ENCODE measurements at places on chromosomes 2 and 18. TPM values are rescaled to one million over a fixed set of nuclear protein-coding genes. Genes with fewer than 3 reads are reported as not detected.

Gene UPP2
- total RNA-seq = not detected

GRCh38 chr2:196160101-196160500 is 11.3 kb downstream of the STK17B start:
- no peak for DNase-seq

Gene CEP68
- 31.0 TPM for total RNA-seq

GRCh38 chr2:69765096-69765380 is 23.1 kb downstream of the ANXA4 start:
- DNase-seq = no peak

DNA sequence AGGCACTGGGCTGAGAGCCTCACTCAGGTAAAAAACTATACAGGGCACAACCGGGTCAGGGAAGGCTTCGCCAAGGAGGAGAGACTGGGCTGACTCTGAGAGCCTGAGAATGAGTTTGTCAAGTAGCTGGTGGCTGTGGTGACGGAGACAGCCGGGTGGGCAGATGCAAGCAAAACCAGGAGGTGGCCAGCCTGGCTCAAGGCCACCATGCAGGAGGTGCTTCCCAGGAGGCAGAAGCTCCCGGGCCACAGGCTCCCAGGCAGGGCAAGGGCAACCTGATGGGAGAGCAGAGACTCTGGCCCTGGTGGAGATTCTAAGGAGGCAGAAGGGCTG is 2.9 kb upstream of the INHBB start:
- no peak for DNase-seq

DNA sequence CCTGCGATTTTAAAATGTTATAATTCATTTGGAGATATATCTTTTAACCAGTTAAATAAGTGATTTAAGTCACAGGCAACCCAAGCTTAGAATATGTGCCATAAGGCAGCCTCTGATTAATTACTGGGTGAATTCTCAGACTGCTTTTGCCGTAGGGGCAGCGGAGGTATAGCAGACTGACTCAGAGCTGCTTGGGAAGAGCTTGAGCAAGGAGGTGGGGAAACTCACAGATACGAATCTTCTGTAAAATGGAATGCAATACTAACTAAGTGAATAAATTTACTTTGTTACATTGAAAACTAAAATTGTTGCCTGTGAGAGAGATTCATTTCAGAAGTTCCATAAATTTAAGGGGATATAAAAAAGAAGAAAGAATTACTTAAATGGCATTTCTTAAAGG is 115.4 kb downstream of the KYNU start:
- no peak for DNase-seq

GRCh38 chr2:94622113-94622618 is 249.1 kb upstream of the TEKT4 start:
- DNase-seq = no peak

- DNase-seq = no peak
These were observed 29.6 kb downstream of the MRO start for GRCh38 chr18:50790241-50790640.

GRCh38 chr2:121293450-121294325 is 8.7 kb upstream of the TFCP2L1 start:
- DNase-seq = no peak

DNA sequence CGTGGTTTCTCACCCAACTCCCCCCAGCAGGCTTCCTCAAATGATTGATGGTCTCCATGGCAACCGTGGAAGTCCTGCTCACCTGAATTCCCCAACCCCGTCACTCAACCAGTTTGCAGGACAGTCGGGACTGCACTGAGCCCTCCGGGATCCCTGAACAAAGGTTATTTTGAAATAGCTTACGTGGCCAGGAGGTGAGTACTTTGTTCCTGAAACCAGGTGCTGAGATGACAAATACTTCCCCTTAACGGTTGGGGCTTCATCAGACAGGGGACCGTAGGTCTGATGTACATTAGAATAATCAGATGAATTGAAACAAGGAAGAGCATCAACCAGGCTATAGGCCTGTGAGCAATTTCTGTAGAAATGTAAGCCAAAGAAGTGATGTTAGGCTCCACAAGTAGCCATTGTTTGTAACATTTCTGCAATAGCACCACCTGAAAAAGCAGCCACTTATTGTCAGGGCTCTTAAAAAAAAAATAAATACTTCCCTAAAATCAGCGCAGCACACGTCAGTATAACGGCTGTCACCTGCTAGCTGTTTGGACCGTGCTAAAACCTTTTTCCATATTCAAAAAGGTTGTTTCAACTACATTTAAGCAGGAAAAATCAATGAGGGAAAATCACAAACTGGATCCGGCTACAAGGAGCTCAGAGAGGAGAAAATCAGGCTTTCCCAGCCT is 206.4 kb upstream of the ID2 start:
- no peak for DNase-seq

DNA sequence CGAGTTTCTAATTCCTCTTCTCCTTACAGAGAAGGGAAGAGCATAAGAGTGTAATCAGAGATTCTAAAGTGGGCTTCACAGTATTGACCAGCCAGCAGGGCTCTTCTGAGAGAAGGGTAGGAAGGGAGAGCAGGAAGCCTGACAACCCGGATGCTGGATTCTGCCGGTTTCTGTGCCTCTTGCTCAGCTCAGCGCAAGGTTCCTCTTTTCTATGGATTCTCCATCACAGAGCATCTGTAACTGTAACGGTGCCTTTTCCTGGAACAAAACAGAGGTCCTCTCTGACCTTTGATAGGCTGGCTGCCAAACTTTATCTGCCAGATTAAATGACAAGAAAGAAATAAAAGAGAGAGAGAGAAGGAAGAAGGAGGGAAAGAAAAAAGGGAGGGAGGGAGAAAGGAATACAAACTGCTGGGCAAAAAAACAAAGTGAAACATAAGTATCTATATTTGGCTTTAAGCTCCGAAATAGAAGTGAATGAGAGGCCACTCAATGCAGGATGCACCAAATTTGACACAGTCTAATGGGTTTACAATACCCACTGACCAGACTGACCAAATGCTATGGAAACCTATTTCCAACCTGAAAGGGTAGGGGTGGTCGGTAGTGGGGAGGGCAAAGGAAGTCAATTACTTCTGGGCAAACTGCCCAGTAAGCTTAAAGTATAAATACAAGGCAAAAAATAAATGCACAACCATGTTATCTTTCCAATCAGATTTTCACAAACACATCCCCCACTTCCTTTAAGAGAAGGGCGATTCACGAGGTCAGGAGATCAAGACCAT is 59.2 kb downstream of the PIEZO2 start:
- DNase-seq = no peak

DNA sequence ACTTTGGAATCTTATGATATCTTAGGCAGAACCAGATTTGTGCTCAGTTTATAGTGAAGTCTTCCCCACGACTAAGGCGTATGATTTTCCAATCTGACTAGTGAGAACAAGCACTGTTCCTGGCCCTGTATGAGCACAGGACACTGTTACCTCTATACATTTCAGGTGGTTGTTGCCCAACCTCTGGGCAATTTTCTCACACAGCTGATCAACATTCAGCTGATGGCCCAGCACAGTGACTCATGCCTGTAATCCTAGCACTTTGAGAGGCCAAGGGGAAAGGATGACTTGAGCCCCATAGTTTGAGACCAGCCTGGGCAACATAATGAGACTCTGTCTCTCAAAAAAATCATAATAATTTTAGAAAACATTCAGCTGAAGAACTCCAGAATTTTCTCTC is 119.5 kb downstream of the ASXL3 start:
- no peak for DNase-seq

Gene FAP
- total RNA-seq = 65.8 TPM

DNA sequence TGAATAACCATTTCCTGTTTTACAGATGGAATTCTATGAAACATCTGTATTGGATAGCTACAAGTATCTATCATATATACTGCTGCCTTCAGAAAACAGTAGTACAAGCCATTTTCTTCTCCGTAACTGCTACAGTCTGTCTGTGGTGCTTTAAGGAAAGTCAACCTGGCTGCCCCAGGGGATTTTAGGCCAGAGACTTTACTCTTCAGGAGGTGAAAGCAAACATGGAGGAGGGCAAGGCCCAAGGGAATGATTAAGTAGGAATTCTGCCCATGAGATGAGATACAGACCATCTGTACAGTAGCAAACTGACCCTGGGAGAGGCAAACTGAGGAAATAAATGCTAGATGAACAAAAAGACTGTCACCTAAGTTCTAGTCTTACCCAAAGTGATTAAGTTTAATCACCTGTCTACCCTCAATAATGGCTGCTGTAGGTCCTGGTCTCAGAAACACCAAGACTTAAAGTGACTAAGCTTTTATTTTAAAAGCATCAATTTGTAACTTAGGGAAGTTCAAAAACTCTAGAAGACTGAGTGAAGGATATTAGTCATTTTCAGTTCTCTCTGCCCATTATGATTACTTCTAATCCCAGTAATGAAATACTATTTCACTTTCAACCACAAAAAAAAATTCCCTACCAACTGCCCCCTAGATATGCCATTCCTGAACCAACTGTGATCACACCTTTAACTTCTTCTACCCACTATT is 14.8 kb downstream of the MBD2 start:
- no peak for DNase-seq

- DNase-seq = peak; percentile 74
These were observed 2.7 kb downstream of the GPC1 start for GRCh38 chr2:240437861-240438809.

DNA sequence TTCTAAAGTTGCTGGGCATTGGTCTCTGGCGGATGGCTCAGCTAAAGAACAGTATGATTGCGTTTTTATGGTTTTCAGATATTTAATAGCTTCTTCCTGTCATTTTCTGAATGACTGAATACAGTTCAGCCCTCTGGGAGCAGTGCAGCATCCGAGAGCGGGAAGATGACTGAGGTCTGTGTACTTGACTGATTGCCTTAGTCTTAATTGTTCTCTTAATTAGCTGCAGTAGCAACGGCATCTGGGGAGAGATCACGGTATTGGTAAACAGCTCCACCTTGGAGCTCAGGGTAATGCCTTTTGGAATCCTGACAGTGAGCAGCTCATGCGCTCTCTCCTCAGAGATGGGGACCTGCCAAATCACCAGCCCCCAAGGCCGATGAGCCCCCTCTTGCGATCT is 481.4 kb upstream of the SPRED2 start:
- no peak for DNase-seq

GRCh38 chr2:160970052-160970965 is 189.9 kb upstream of the TANK start:
- DNase-seq = no peak

Gene CLASP1
- 81.8 TPM for total RNA-seq

DNA sequence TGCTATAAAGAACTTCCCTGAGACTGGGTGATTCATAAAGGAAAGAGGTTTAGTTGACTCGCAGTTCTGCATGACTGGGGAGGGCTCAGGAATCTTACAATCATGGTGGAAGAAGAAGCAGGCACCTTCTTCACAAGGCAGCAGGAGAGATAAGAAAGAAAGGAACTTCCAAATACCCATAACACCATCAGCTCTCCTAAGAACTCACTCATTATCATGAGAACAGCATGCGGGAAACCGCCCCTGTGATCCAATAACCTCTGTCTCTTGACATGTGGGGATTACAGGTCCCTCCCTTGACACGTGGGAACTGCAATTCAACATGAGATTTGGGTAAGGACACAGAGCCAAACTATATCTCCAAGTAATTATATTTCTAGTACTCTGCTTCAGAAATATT is 163.8 kb upstream of the CDH20 start:
- DNase-seq = no peak

Gene DSC1
- not detected for total RNA-seq
